ENCODE measurements at places on chromosomes 1 and 21.

DNA sequence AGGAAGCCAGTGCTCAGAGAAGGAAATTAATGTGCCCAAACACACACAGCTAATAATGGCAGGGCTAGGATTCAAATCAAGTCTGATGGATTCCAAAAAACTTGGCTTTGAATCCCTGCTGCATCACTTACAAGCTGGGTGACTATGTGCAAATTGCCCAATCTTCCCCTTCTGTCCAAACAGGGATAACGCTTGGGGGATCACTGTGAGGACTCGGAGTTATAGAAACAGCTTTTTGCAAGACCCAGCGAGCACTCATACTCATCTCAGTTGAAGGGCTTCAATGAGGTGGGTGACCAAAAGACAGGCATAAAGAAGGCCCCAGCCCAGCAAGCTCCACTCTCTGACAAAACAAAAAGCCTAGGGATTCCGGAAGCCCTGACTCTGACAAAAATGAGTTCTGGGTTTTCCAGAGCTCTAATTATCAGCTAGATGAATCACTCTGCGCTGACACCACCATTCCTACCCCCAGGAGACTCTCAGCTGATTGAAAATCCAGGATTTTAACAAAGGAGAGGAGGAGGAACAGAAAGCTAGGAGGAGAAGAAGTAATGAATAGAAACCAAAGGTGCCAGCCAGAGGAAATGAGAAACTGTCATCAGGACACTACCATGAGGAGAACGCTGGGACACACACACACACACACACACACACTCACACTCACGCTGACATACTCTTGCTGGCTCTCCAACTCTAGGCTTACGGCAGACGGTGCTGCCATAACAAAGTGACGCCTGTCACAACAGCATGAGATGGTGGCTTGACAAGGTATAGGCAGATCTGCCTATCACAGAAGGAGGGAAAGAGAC, 1.6 kb upstream of the STK40 start:
- no peak for DNase-seq

- DNase-seq: no peak
Measured at GRCh38 chr1:198681252-198681651, 42.4 kb downstream of the PTPRC start.

- DNase-seq: no peak
Measured at GRCh38 chr1:206955476-206956451, 9.5 kb upstream of the PIGR start.

DNA sequence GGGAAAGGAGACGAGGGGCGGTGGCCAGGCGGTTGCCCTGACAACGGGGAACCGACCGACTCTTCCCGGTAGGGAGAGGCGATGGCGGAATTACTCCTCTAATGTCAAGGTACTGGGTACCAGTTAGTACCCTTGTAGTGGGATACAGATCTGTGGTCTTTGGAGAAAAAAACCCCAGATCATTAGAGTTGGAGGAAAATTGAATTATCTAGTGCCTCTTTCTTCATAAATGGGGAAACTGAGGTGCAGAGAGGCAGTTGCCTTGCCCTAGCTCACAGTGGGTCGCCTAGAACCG, 545 bp upstream of the PEF1 start:
- no peak for DNase-seq

GRCh38 chr1:186659890-186660341, 20.3 kb downstream of the PTGS2 start:
- DNase-seq: no peak

DNA sequence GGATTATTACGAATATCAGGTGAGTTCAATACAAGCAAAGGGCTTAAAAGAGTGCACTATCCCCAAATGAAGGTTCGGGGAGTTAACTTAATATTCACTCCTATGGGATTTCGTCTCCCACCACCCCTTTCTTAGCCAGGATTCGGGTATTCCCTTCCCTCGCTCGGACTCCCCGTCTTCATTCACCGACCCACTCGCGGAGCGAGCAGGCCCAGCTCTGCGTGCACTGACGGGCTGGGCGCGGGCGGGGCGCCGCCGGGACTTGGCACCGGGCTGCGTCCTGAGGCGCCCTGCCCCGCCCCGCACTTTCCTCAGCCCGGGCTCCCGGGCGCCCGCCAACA, 7.7 kb upstream of the MPZL1 start:
- no peak for DNase-seq

- no peak for DNase-seq
Measured at GRCh38 chr1:155983191-155984024, 5.1 kb upstream of the ARHGEF2 start.

DNA sequence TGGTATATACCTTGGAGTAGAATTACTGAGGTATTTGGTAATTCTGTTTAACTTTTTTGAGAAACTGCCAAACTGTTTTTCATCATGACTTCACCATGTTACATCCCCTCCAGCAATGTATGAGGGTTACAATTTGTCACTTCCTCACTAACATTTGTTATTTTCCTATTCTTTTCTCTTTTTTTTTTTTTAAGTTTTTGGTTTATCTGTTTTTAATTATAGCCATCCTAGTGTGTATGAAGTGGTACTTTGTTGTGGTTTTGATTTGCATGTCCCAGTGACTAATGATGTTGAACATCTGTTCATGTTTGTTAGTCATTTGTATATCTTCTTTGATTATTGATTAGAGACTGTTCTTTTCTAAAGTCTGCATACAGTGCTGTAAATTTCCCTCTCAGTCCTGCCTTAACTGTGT, 147.3 kb downstream of the HS2ST1 start:
- no peak for DNase-seq

GRCh38 chr1:43441894-43442637, 11.7 kb downstream of the HYI start:
- DNase-seq: no peak

- no peak for DNase-seq
Measured at GRCh38 chr1:44632598-44632997, 41.7 kb downstream of the TMEM53 start.

DNA sequence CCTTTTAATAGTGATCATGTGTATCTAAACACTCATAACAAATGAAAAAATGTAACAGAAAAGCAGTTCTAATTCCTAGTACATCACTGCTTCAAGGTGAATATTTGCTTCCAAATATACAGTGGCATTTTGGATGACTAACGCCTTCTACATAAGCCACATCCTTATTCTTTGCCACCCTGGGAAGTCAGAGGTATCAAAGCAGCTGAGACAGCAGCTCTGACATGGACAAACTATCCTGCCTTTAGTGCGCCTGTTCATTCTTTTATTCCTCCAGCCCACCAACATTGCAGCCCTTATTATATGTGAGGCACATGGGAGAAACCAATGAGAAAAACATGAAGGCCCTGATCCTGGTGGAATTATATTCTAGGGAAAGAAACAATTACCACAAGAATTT, 183.0 kb downstream of the APP start:
- DNase-seq: no peak

DNA sequence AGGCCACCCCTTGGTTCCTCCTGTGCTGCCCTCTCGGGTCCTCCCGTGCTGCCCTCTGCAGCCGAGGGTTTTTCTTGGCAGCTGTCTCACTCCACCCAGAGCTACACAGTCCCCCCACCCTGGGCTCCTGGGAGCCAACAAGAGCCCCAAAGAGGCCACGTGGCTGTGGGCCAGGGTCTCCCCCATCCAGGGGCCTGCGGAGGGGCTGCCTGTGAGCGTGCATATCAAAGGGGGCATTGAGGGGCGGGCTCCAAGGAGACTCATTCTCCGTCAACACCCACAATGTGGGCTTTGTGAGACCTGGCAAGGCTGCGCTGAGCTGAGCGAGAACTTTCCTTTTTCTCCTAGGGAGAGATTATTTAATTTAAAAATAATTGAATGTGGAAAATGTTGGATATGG, 108.7 kb upstream of the ARHGEF16 start:
- DNase-seq: no peak

GRCh38 chr1:226960256-226960655, 20.2 kb downstream of the COQ8A start:
- no peak for DNase-seq

GRCh38 chr1:97758541-97759057, 162.2 kb downstream of the DPYD start:
- no peak for DNase-seq

DNA sequence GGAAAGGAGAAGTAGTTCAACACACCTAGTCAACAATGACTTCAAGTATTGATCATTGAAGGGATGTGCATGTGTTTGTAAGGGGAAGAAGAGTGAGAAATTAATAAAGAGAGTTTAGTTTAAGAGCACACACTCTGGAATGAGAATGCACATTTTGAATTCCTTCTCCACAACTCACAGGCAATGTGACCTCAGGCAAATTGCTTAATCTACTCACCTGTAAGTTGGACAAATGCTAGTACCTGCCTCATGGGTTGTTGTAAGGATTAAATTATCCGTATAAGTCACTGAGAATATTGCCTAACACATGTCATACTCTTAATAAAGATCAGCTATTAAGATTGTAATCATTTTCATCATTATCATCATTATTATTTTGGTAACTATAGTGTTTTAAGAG, 204.0 kb upstream of the NFIA start:
- DNase-seq: no peak

DNA sequence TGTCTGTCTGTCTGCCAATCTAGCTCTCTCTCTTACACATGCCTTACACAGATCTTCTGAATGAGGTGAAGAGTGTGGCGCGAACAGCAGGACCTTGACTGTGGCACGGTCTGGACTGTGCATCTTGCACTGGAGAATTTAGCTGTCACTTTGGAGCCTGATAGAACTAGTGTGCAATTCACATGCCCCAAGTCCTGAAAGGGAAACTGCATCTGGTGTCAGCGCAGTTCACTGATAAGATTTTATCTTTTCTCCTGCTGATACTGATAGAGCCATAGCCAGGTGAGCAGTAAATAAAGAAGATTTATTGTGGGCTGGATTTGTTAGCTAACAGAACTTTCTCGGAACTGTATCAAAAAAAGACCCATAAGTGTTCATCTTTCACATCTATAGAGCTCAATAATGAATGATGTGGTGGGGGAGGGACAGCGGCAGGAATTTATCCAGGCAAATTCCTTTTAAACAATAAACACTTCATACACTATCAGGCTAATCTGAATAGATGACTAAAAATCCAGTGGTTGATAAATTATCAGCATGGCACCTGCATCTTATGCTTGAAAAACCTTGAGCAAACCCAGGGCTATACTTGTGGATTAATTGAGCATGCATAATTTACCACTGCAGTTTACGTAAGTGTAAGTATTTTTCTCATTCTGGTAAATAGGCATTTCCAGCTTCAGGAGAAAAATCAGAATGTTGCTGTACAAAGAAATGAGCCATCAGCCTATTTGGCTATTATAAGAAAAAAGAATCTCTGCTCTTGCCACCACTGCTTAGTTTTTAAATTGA, 104.1 kb downstream of the NTNG1 start:
- no peak for DNase-seq

DNA sequence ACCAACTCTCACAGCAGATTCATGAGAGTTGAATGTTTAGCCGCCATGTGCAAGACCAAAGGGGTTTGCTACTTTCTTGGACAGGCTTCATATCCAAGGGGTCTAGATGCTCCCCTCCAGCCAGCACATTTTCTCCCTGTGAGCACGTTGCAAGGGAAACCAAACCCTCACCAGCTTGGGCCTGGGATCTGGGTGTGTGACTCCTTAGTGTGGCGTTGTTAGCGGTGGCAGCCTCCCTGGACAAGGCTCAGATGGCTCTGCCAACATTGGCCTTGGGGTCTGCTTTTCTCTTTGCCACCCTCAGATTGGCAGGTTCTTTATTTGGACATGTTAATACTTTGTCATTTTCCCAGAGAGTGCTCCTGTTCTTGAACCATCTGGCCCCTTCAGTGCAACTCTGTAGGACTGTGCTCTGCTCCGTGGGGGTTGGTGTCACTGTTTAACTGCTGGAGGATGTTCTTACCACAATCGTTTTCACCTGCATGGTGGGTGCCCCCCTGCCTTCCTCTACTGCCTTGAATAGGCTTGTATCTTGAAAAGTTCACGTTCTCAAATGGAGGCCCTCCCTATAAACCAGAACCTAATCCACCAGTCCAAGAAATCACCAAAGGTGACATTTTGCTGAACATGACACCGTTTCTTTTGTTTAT, 13.4 kb downstream of the ABCG1 start:
- DNase-seq: no peak

DNA sequence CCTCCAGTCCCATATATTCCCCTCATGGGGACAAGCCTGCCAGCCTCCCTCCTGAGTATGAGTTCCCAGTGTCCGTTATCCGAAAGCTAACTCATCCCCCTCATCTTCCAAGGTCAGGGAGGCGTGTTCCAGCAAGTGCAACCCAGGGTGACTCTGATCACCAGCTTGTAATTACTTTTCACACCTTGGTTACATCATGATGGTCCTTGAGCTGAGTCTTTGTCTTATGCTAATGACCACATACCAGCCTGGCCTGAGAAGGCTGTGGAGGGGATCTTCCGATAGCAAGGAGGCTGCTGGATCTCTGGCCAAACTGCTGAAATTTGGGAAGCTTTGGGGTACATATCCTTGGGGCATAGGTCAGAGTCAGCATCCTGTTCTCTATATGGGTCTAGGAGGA, 99.6 kb downstream of the DDX20 start:
- no peak for DNase-seq

DNA sequence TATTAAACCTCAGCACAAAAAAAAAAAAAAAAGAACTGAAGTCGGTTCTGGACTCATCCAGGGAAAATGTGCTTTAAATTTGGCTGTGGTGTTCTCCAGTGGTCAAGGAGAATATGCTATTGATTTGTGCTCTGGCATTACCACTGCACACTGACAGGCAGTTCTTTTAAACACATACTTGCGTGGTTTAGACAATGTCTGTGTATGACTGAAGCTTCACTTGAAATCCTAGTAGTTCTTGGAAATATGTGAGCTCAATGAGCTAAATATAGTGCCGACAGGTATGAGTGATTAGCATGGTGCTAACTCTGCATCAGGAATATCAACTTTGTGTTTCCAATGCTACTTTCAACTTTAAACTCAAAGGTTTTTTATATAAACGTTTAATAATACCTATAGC, 415.6 kb downstream of the SMYD3 start:
- no peak for DNase-seq

DNA sequence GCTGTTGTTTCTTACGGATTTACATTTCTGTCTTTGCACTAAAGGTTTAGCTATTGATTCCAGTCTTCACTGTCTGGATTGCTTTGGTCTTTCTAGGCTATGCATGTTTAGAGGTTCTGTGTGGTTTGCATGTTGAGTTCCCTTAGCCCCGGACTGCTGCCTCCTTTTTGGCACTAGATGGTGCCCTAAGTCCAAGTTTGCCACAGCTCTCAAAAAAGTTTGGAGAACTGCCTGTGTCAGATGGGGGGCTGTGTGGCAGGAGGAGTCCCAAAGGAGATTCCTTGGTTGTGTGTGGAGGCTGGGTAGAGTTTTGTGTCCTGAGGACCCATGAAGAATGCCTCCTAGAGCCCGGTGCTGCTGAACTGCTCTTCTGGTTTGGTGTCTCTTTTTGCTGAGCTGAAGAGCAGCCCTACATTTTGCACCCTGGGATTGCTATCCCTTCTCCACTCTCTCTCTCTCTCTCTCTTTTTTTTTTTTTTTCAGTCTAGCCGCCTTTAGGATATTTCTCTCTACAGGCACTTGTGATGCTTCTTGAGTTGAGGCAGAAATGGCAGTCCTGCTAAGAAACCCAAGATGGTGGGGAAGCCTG, 74.4 kb downstream of the PTGS2 start:
- DNase-seq: no peak

- no peak for DNase-seq
Measured at GRCh38 chr1:101004670-101005069, 20.9 kb downstream of the DPH5 start.

- DNase-seq: no peak
Measured at GRCh38 chr1:145982010-145982723, 14.2 kb downstream of the TXNIP start.

Data from thoracic aorta (tissue), 2 donors.